ENCODE measurements at places on chromosomes 5 and 9. TPM values are rescaled to one million over a fixed set of nuclear protein-coding genes. Genes with fewer than 3 reads are reported as not detected.

Gene SCGB3A2
- total RNA-seq: not detected

Gene ZNF782
- total RNA-seq: 4.7 TPM

Gene F2R
- 3.3 TPM for total RNA-seq

Gene TRIP13
- total RNA-seq: 36.6 TPM

Gene RAB3C
- total RNA-seq: not detected

Gene MARVELD2
- total RNA-seq: 0.16 TPM

Gene GADD45G
- 18.4 TPM for total RNA-seq

Gene DAB2IP
- not detected for total RNA-seq

Gene CDH9
- total RNA-seq: not detected

Gene FAM169A
- total RNA-seq: 2.1 TPM

Gene DMRT3
- not detected for total RNA-seq

Data from activated T-helper 2 cell treated with anti-CD3 and anti-CD28 coated beads, Interferon-gamma antibody, Interleukin-2, Interleukin-4, amounts not matched to agents 10 μg/mL and 5 μg/mL and 100 μg/mL, durations not matched to agents 14 hours and 24 hours and 36 hours (primary cell).